ENCODE measurements at places on chromosomes 12 and 14. TPM values are rescaled to one million over a fixed set of nuclear protein-coding genes. Genes with fewer than 3 reads are reported as not detected.

LRP1-AS gene
- 3.4 TPM for total RNA-seq

KLRF2 gene
- not detected for total RNA-seq

FAM186B gene
- total RNA-seq = 0.44 TPM

AP4S1 gene
- 22.7 TPM for total RNA-seq

DAO gene
- total RNA-seq = not detected

RASSF8 gene
- total RNA-seq = 113 TPM

HOXC12 gene
- total RNA-seq = not detected

TRIM9 gene
- total RNA-seq = 64.8 TPM

SPATS2 gene
- 44.1 TPM for total RNA-seq

LTBR gene
- 21.1 TPM for total RNA-seq

TXNDC16 gene
- 37.0 TPM for total RNA-seq

SRRM4 gene
- total RNA-seq = 21.8 TPM

ITGB7 gene
- total RNA-seq = 2.9 TPM

TMPRSS12 gene
- not detected for total RNA-seq

SPIC gene
- not detected for total RNA-seq

GCN1 gene
- total RNA-seq = 75.6 TPM

MYH7 gene
- total RNA-seq = 69.1 TPM

ACACB gene
- total RNA-seq = 28.3 TPM

LIN7A gene
- 35.1 TPM for total RNA-seq

AP5M1 gene
- total RNA-seq = 50.4 TPM

KRT3 gene
- 5.7 TPM for total RNA-seq

C1S gene
- total RNA-seq = 91.4 TPM

STRAP gene
- total RNA-seq = 78.6 TPM

GPD1 gene
- total RNA-seq = 28.3 TPM

VIPAS39 gene
- 29.3 TPM for total RNA-seq

CLEC4E gene
- total RNA-seq = not detected

PAN2 gene
- total RNA-seq = 64.0 TPM

GPR162 gene
- total RNA-seq = 35.4 TPM

SEL1L gene
- 65.0 TPM for total RNA-seq

WDHD1 gene
- total RNA-seq = 12.3 TPM

PRH2 gene
- not detected for total RNA-seq

GPR33 gene
- total RNA-seq = not detected

LETMD1 gene
- 65.2 TPM for total RNA-seq

MAP3K9 gene
- 9.7 TPM for total RNA-seq

NRXN3 gene
- total RNA-seq = 101 TPM

P3H3 gene
- 97.3 TPM for total RNA-seq

TMEM233 gene
- total RNA-seq = 0.49 TPM

KRT79 gene
- total RNA-seq = 0.66 TPM

WSCD2 gene
- 7.5 TPM for total RNA-seq

BICD1 gene
- 49.5 TPM for total RNA-seq

SLC38A6 gene
- total RNA-seq = 55.6 TPM

CRACR2A gene
- total RNA-seq = 2.7 TPM

HIF1A gene
- total RNA-seq = 314 TPM

Measured in camera-type eye (tissue), 1 donor.